ENCODE measurements at places on chromosomes 13 and 19.

DNA sequence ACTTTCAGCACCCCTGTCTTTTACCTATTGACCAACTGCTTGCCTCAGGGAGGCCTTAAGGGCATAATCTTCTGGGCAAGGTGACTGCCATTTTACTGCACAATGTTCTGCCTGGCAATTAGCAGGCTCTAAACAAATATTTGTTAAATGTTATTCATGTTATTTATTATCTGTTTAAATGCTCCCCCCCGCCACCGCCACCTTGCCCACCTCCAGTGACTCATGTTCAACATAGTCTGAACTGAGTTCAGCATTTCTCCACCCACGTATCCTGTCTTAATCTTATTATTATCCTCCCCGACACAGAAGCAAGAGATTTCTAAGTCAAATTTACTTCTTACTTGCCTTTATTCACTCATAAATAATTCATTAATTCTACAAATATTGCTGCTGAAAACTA lies 144.8 kb downstream of the LIG4 start:
- DNase-seq = no peak

- no peak for DNase-seq
These were observed 45.6 kb downstream of the RNASEH2B start for GRCh38 chr13:50955241-50955640.

- DNase-seq = no peak
These were observed 253.4 kb downstream of the TEX29 start for GRCh38 chr13:111573801-111574200.

GRCh38 chr19:19506592-19506991 lies 8.8 kb downstream of the TSSK6 start:
- no peak for DNase-seq

GRCh38 chr13:113048766-113049165 lies 56.8 kb upstream of the F7 start:
- no peak for DNase-seq

- DNase-seq = no peak
These were observed 1356.9 kb upstream of the SPRY2 start for GRCh38 chr13:81697826-81698225.

DNA sequence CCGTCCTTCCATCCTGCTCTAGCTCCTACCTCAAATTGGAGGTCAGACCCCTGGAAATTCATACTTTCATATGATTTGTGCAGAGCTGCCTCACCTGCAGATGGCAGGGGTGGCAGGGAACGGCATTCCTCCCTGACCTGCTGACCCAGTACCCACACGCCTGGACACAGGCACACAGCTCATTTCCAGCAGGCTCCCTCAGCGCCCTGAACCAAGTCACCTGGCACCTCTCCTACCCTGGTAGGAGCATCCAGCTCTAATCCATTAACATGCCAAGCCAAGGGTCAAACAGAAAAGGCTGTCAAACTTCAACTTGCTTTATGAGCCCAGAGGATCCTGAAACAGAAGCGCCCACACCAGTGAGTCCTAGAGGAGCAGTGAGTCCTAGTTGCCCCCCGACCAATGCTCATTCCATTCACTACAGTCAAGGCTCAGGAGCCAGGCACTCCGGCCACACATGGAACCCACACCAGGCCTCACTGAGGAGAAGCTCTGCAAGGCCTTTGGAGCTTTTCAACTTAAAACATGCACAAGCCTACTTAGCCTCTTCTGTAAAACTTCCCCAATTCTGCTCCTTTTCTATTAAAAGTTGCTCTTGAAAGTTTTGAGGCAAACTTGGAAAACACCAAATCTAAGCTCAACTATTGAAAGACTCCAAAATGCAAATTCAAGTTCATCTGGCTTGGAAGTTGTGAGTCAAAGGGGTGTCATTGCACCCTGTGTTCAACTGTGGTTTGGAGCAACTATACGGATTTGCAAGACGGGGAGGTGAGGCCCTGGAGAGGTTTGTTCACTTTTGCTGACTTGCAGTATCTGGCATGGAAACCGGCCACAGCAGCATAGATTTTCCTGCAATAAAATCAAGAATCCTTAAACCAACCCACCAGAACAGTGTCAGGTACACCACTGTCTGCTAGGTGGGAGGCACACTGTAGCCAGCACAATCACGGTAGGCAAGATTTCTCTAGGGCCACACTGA lies 96.7 kb downstream of the CRYL1 start:
- no peak for DNase-seq

DNA sequence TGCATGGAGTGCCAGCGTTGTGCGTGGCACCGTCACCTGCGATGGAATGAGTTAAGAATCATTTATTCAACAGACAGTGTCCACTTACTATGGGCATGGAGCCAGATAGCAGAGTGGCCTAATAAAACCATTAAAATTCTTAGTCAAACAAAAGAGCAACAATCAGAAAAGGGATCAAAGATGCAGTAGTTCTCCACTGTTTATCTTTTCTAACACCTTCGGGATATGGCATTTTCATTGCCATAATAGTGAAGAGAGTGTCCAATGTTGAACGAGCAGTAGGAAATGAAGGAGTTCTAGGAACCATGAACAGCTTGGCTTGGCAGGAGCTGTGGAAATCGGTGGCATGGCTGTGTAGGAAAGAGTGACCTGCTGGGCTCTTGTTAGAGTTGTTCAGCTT lies 2.0 kb downstream of the TNFSF11 start:
- DNase-seq = no peak

- DNase-seq = no peak
These were observed 1.9 kb downstream of the KCTD4 start for GRCh38 chr13:45198924-45199323.

DNA sequence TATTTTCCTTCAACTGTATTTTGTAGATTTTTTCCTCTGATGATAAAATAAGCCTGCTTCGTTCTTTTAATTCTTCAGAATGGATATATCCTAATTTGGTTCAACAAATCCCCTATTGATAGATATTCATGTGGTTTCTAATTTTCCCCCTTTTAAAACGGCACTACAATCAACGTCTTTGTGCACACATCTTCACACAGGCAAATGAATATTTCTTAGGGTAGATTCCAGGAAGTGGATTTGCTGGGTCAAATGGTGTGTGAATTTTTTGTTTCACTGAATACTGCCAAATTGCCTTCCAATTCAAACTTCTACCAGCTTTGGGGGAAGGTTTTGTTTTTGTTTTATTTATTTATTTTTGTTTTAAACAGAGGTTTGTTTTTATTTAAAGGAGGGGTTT lies 287.2 kb downstream of the FOXO1 start:
- no peak for DNase-seq

- DNase-seq = no peak
These were observed 41.8 kb downstream of the SACS start for GRCh38 chr13:23391752-23392151.

GRCh38 chr13:105278943-105279381 lies 1256.5 kb downstream of the EFNB2 start:
- no peak for DNase-seq

GRCh38 chr19:17778968-17779929 lies 15.7 kb upstream of the B3GNT3 start:
- no peak for DNase-seq

- DNase-seq = no peak
These were observed 12.3 kb downstream of the FGF9 start for GRCh38 chr13:21683034-21683733.

- no peak for DNase-seq
These were observed 12.1 kb downstream of the MAG start for GRCh38 chr19:35304036-35304435.

GRCh38 chr13:56909896-56910600 lies 230.7 kb upstream of the PRR20A start:
- DNase-seq = no peak

DNA sequence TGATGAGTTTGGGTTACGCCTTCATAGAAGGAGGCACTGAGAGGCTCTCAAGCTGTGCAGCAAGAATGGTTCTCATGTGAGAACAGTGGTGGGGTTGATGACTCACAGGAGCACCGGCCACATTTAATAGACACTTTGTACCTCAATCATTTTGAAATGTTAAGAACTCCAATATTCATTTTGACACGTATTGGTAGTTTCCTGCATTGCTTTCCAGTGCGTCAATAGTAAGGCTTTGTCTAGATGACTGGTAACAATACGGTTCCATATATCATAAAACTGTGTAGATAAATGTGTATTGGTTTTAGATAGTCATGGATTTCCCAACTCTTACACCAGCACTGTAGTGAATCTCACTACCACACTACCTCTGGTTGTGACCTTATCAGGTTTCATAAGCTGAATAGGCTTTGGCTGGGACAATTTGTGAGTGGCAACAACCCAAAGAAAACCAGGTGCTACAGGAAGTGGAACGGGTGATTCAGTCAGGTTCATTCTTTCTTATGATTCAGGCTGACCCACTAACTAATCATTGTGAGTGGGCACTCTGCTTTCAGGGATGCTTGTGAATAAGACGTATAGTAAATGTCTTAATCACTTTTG lies 362.6 kb downstream of the KLF5 start:
- no peak for DNase-seq

GRCh38 chr13:98875146-98875729 lies 102.6 kb downstream of the DOCK9 start:
- no peak for DNase-seq

GRCh38 chr19:38267761-38268483 lies 3.5 kb downstream of the SPINT2 start:
- DNase-seq = no peak

DNA sequence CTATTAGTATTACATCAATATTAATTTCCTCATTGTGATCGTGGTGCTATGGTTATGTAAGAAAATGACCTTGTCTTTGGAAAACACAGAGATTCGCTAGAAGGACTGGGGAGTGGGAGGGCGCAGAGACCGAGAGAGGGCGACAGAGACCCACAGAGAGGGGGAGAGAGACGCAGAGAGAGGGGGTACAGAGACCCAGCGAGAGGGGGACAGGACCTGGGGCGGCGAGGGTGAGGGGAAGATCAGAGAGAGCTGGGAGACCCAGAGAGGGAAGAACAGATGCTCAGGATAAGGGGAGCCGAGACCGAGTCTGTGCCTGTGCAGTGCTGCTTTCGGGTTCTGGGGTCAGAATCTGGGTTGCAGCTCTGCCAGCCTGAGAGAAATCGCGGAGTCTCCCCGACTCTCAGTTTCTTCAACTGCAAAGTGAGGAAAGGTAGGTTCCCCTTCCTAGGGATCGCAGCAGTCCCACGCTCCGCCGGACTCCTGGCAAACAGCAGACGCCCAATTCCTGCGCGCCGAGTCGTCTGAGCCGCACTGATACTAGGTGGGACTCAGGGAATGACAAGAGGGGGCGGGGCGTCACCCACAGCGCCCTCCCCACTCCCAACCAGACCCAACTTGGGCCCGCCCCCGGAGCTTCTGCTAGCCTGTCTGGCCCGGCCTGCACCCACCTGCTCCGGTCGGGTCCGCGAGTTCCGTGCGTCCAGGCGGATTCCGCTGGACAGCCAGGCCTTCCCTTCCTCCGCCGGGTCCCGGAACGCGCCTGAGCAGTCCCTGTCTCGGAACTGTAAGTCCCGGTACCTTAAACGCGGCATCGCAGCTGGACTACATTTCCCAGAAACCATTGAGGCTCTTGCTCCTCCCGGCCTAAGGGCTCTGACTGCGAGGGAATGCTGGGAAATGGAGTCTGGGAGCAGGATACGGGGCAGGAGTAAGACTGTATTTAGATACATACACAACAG lies 15.3 kb downstream of the IZUMO2 start:
- DNase-seq = peak; percentile 57

- DNase-seq = peak; percentile 100
These were observed at the start of gene HNRNPM for GRCh38 chr19:8444677-8445487. HNRNPM (plus strand) TSS chr19:8444975; CDS start chr19:8444999, 24 bp downstream.

- no peak for DNase-seq
These were observed 3.1 kb upstream of the C13orf46 start for GRCh38 chr13:113976711-113977684.

DNA sequence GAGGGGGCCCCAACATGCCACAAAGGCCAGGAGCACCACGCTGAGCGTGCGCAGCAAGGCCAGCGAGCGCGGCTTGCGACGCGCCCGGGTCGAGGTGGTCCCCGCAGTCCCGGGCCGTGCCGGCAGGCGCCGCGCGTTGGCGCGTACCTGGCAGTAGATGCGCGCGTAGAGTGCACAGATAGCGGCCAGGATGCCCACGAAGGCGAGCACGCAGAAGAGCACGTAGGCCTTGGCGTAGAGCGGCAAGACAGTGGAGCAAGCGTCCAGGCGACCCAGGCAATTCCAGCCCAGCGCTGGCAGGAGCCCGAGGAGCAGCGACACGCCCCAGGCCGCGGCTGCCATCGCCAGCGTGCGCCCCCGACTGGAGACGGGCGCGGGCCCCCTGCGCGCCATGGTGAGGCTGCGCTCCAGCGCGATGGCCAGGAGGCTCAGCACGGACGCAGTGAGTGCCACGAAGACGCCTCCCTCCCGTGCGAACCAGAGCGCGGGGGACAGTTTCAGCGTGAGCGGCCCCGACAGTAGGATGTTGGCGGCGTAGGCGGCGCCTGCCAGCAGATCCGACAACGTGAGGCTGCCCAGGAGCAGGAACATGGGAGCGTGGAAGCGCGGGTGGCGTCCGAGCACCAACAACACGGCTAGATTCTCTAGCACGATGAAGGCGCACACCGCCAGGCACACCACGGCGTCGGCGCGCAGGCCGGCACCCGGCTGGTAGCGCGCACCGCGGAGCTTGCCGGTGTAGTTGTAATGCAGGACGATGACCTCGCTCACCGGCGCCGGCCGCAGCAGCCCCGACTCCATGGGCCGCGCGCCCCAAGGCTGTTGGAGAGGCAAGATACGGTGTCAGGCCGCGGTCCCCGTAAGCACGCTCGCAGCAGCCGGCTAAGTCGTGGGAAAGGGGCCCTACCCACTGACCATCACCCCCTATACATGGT lies 2.8 kb downstream of the S1PR5 start:
- DNase-seq = no peak

- DNase-seq = no peak
These were observed 50.0 kb downstream of the TNFRSF19 start for GRCh38 chr13:23620211-23620610.

DNA sequence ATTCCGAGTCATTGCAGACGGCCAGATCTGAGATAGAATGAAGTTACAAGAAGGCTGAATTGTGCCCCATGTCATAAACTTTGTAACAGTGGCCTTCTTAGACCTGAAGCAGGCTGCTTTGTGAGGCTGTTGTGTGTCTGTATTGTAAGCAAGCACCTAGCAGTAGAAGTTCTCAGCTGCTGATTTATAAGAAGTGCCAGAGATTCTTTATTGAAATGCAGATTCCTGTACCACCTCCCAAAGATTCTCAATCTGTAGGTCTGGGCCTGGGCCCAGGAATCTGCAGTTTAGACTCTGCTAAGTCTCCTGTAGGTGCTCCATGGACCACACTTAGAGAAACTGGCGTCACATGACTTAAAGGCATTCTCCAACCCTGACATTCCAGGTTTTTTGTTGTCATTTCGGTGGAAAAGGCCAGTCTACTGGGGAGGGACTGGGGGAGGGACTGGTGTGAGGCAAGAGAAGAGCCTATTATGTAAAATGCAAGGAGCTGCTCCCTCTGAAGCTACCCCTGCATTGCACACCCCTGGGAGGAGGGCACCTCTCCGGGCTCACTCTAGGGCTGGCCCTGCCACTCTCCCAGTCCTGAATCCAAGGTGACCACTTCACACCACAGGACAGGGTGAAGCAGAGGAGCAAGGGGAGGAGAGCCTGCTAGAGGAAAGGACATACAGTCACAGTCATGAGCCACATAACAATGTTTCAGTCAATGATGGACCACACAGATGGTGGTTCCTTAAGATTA lies 769 bp upstream of the TMEM272 start:
- no peak for DNase-seq
